C1 segment of cervical spinal cord (tissue), 14 donors: ENCODE measurements at places on chromosomes 1 and 21.

DNA sequence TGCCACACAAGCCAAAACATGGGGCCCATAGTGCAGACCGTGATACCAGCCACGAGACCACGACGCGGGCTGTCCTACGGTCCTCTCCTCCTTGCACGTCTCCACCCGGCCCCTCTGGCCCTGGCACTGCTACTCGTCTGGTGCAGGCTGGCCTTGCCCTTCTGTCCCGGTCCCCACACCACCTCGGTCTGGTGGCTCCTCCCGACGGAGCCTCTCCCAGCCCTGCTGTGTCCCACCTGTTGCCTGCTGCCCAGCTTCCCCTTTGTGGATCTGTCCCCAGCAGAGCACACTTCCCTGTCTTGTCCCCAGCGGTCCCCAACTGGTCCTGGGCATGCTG, 50.5 kb downstream of the MORN1 start:
- DNase-seq: no peak

DNA sequence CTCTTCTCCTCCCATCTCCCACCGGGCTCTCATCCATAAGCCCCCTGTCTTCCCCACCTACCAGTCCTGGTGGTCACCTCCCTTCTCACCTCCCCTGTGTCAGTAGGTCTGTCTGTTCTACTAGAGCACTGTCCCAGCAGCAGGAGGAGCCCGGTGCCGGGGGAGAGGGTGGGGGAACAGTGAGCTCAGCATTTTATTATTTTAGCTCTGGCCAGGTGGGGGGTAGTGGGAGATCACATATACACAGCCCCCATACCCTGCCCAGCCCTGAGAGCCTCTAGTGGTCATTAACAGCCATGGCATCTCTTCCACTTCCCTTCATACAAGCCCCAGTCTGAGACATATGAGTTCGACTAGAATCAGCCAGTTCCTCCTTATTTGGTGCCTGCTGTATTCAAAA, at the start of gene TMOD4:
TSS of gene TMOD4 (minus strand) at position 119 of the 400 bp plus-strand sequence. CDS start 1,106 bp downstream, outside the sequence.
- no peak for DNase-seq

GRCh38 chr1:229128066-229128608, 142.8 kb upstream of the RAB4A start:
- DNase-seq: no peak

- no peak for DNase-seq
These were observed 18.5 kb downstream of the WLS start for GRCh38 chr1:68213843-68214242.

- DNase-seq: no peak
These were observed 40.8 kb downstream of the RTCA start for GRCh38 chr1:100306735-100307313.

DNA sequence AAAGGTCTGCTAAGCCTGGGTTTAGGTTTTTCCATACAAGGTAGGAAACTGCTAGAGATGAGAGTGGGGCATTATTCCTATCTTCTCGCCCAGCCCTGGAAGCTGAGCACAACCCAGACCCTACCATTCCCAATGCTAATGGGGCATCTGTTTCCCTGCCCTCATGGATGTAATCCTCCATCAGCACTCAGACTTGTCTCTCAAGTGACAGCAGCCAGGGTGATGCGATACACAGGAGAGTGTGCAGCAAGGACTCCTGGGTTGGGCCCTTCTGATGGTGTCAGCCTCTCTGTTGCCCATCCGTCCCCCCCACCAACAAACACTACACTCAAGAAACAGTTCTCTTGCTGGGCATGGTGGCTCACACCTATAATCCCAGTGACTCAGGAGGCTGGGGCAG, 5.9 kb upstream of the INPP5B start:
- no peak for DNase-seq

DNA sequence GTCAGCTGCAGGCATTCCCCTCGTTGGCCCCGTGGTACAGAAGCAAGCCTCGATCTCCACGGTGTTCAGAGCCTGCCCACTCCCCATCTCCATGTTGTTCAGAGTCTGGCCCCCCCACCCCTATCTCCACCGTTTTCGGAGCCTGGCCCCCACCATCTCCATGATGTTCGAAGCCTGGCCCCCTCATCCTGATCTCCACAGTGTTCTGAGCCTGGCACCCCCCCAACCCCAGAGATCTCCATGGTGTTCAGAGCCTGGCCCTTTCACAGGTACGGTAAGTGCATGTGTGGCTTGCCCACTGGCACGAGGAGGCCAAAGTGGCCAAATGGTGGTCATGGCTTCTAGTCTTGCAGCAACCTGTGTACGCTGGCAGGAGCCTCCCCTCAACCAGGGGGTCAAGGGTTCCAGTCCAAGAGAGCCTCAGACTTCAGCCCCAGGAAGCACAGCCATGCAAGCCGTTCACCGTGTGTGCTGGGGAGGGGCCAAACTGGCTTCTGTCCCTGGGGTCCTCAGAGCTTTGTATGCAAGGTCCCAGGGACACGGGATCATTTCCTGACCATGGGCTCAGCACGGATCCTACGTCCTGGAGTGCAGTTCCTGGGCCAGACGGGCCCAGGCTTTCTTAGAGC, 13.3 kb upstream of the PCBP3 start:
- DNase-seq: no peak

GRCh38 chr1:164754088-164754600, 195.2 kb downstream of the PBX1 start:
- peak; percentile 21 for DNase-seq

GRCh38 chr21:32975811-32976431, 49.8 kb upstream of the OLIG2 start:
- DNase-seq: no peak

GRCh38 chr1:2229911-2230731, 2.0 kb downstream of the SKI start:
- DNase-seq: no peak

GRCh38 chr1:214830941-214831340, 227.9 kb downstream of the CENPF start:
- no peak for DNase-seq

DNA sequence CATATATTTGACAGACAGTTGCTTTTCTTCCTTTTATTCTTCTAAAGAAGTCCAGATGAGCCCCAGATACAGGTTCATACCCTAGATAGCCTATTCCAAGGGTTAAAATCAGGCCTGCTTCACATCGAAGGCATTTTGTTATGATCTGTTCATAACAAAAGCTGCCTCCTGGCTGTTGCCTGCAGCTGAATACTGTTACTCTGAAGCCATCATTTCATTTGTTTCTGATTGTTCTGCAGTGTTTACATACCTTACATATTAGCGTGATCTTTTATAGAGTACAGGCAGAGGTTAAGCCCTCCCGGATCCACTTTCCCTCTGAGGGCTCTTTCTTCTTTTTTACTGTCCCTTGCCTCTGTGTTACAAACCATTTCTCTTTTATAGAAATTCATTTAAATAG, 219.0 kb upstream of the HOOK1 start:
- DNase-seq: no peak

GRCh38 chr1:228378873-228379460, 27.7 kb downstream of the TRIM11 start:
- DNase-seq: no peak

- DNase-seq: peak; percentile 28
These were observed 16.8 kb downstream of the TNFSF4 start for GRCh38 chr1:173190101-173190936.

- DNase-seq: no peak
These were observed 547.9 kb upstream of the ZP4 start for GRCh38 chr1:238438311-238439270.

- no peak for DNase-seq
These were observed 145.8 kb upstream of the ETS2 start for GRCh38 chr21:38659936-38660332.

DNA sequence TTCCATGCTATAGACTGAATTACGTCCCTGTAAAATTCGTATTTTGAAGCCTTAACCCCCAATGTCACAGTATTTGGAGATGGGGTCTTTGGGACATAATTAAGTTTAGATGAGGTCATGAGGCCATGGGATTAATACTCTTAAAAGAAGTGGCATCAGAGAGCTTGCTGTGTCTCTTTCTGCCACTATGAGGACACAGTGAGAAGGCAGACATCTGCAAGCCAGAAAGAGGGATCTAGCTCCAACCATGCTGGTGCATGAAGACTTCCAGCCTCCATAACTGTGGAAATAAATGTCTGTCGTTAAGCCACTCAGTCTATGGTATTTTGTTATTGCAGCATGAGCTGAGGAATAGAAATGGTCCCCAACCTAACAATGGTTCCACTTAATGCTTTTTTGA, 99.0 kb downstream of the LTN1 start:
- DNase-seq: no peak

- DNase-seq: no peak
These were observed 21.3 kb downstream of the CHODL start for GRCh38 chr21:18265944-18266343.

DNA sequence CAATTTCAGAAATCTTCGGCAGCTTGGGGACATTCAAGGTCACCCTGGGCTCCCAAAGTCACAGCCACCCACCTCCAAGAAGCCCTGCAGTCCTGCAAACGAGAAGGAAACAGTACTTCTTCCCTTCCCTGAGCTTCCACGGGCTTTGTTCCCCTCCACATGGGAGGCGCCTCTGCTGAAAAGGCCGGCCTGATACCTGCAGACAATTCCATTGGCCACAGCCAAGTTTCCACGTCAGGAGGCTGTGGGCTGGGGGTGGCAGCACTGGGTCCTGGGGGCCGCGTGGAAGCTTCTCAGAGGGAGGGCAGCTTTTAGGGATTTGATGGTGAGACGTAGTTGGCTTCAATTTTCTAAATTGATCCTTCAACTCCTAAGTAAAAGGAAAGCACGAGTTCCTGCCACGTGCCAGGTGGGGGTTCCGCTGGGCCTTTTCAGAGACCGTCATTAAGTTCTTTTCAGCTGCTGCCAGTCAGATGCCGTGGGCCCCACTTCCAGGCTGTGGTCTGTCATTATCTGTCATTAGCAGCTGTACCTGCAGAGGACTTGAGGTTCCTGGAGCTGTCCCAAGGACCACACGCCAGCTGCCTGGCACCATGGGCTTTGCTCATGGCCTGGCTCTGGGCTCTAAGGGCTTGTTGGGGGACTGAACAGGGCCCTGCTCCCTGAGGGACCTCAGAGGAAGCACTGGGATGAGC, 98.7 kb downstream of the CRYAA start:
- DNase-seq: no peak

DNA sequence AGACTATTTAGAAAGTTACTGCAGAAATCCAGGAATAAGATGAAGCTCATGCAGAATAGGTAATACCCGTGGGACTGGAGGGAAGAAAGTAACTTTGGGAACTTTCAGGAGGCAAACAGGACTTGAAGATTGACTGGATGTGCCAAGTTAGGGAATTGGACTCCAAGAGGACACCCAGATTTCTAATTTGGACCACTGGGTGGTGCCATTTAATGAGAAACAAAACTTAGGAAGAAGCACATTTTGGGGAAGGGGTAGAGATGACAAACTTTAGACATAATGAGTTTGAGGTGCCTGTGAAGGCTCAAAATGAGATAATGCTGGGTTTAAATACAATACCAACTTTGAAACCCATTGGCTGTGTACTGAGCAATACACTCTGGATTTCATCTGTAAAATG, 3.3 kb upstream of the B4GALT3 start:
- DNase-seq: no peak

DNA sequence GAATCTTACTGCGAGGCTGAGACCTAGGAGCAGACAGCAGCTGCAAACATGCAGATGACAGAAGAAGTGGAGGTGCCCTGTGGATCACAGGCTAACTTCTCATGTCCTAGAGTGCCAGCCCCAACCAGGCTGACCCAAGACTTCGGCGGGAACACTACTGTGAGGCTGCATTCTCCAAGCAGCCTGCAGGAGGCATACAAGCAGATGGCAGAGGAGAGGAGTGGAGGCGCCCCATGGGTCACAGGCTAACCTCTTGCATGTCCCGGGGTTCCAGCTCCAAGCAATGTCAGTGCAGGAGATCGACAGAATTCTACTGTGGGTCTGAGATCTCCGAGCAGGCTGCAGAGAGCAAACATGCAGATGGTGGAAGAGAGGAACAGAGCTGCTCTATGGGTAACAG, 98.1 kb upstream of the ZNF678 start:
- DNase-seq: no peak
